ENCODE measurements at places on chromosomes 12 and 14.

DNA sequence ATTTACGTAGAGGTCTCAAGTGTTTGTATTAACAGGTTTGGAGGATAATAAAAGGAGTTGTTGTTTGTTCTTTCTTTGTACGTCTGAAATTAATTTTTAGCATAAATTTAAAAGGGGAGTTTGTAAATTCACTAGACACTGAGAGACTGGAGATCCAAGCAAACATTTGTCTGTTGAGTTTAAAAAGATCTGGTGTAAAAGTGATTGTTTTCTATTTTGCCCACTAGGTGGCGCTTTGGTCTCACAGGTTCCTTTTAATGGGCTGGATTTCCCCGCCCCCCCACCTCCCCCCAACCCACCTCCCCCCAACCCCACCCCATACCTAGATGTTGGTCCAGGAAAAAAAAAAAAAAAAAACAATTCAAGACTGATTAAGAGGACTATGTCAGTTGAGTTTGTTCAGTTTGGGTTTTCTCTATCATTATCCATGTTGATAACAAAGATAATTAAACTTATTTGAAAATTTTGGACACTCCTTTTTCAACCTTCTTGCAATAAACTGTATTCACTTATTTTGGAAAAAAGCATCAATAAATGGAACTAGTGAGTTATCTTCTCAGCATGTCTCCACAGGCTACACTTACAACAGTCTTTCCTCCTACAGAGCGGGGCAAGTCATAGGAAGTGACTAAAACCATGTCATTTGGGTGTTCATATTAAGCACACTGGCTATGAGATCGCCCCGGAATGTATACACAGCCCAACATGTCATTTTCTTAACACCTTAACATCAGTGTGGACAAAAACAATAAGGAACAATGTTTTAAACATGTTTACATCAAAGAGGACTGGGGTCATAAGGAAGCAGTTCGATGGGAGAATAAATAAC lies 841.1 kb downstream of the NRXN3 start:
- peak; percentile 20 for DNase-seq

DNA sequence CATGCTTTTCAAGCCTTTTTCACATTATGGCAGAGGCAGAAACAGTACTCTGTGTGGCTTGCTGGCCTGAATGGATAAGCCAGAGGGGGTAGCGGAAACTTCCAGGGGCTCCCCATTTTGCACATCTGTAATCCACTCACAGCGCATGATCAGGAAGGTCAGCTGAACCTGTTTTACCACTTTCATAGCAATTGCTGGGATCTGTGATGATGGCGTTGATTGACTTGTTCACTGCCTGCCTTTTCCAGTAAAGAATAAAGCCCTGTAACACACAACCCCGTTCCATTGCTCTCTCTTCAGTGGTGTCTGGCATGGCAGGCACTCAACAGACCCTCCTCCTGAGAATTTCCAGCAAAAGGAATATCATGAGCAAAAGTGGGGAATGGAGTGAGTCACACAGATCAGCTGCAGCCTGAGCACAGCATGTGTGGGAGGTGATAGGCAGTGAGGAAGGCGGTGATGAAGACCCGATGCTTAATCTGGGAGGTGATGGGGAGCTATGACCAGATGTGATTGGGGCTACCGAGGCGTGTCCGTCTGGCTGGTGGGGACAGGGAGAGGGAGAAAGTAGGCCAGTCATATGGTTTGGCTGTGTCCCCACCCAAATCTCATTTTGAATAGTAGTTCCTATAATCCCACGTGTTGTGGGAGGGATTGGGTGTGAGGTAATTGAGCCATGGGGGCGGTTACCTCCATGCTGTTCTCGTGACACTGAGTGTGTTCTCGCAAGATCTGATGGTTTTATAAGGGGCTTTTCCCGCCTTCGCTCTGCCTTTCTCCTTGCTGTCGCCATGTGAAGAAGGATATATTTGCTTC lies 44.7 kb upstream of the CHST11 start:
- no peak for DNase-seq

DNA sequence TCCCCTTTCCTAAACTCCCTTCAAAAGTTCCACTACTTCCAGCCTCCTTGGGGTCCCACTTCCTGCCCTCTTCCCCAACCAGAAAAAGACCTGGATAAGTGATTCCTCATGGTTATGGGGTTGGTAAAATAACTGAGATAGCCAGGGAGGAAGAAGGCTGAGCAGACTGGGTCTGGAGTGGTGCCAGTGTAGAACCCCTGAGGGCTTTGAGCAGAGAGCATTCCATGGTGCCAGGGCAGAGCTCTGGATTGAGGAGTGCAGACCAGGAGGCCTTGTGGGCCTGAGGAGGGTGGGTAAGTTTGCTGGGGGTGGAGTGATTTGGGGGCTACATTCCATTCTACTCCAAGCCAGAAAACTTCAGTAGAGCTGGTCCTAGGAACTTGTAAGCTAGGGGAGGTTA lies 9.5 kb upstream of the CISTR start:
- no peak for DNase-seq

DNA sequence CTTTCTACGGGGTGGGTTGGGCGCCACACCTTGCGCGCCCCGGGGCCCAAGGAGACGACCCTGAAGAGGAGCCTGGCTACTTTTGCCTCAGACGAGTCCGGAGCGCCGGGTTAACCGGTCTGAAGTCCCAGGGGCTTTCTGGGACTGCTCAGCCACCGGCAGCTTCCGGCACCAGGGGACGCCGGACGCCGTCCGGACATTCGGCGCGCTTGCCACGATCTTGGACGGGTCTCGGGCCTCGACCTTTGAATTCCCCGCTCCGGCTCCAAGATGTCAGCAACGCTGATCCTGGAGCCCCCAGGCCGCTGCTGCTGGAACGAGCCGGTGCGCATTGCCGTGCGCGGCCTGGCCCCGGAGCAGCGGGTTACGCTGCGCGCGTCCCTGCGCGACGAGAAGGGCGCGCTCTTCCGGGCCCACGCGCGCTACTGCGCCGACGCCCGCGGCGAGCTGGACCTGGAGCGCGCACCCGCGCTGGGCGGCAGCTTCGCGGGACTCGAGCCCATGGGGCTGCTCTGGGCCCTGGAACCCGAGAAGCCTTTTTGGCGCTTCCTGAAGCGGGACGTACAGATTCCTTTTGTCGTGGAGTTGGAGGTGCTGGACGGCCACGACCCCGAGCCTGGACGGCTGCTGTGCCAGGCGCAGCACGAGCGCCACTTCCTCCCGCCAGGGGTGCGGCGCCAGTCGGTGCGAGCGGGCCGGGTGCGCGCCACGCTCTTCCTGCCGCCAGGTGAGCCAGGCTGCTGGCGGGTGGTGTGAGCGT lies at the start of gene ACOT4:
Gene ACOT4, plus strand, starts transcription at position 184 of the 760 bp plus-strand sequence. Its CDS starts 87 bp downstream, at position 271.
- DNase-seq, result no peak

GRCh38 chr14:51118993-51119392 lies 24.1 kb upstream of the TRIM9 start:
- DNase-seq, result no peak

- no peak for DNase-seq
Measured at GRCh38 chr12:102009796-102010195, 52.0 kb downstream of the WASHC3 start.

GRCh38 chr12:1474574-1475153 lies 119.7 kb downstream of the FBXL14 start:
- peak; percentile 87 for DNase-seq

DNA sequence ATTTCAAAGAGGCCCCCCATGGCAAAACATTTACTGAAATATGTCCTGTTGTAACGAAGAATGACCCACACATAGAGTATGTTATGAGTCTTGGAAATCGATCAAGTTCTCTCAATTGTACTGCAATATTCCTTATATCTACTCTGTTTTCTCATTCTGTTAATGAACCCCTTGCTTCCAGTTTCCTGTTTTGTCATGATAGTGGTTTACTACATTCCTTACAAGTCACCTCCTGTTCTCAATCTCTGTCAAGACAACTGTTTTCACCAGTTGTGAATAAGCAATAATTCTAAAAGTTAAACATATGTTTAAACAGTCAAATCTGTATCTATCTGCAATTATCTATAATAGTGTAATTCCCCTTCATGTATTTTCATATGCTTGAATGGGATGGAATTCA lies 16.4 kb upstream of the ARID2 start:
- no peak for DNase-seq

GRCh38 chr12:94309373-94309772 lies 150.3 kb downstream of the CEP83 start:
- DNase-seq, result no peak

DNA sequence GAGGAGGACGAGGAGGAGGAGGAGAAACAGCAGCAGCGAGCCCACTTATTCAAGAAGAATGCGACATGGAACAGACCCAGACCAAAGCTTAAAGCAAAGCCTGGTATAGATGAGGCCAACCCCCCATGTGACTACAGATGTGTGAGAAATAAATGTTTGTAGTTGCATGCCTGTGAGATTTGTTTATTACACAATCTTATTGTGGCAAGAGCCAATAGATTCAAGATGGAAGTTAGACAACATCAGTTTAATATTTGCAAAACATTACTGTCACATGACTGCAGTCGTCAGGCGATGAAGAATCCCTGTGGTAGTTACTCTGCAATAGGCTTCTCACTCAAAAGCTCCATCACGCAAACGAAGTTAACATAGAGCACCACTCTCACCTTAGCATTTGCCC lies 17.2 kb upstream of the SLC35F4 start:
- DNase-seq, result no peak

DNA sequence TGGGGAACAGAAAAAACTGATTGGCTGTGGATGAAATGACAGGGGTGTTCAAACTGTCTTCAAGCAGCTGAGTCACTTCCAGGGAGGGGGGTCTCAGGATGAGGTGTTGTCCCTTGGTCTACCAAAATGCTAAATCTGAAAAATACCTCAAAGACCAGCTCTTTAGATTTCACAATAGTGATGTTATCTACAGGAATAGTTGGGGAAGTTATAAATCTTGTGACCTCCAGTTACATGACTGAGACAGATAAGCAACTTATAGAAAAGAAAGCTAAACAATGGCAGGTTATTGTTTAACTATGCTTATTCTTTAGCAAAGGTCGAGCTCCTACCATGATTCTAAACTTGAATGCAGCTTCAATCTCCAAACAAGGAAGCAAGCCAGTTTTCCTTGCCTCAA lies 125.4 kb downstream of the SYT10 start:
- DNase-seq, result no peak

- DNase-seq, result peak; percentile 21
Measured at GRCh38 chr14:66284346-66284745, 201.8 kb upstream of the CCDC196 start.

GRCh38 chr12:91182636-91183455 lies at the start of gene DCN:
Gene DCN, minus strand, starts transcription at chr12:91182817. Its CDS starts 4,265 bp downstream, at chr12:91178552.
- DNase-seq, result peak; percentile 37

GRCh38 chr12:116236976-116237375 lies 40.5 kb downstream of the MED13L start:
- DNase-seq, result no peak

GRCh38 chr12:75404231-75404630 lies 13.3 kb downstream of the GLIPR1L2 start:
- no peak for DNase-seq

DNA sequence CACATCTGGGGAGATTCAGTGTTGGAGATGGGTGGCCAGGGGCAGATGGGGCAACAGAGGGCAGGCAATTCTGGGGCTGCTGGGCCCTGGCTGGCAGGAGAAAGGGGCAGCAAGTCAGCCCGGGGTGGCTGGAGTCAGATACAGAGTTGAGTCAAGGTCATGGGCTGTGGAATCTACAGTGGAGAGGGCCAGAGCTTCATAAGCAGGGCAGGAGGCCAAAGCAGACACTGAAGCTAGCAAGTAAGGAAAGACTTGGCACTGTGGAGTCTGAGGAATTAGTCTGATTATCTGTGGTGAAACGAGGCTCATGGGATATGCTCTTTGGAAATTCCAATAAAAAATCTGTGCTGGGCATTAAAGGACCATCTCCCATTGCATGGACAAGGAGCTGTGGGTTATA lies 95.5 kb downstream of the TMX1 start:
- no peak for DNase-seq

DNA sequence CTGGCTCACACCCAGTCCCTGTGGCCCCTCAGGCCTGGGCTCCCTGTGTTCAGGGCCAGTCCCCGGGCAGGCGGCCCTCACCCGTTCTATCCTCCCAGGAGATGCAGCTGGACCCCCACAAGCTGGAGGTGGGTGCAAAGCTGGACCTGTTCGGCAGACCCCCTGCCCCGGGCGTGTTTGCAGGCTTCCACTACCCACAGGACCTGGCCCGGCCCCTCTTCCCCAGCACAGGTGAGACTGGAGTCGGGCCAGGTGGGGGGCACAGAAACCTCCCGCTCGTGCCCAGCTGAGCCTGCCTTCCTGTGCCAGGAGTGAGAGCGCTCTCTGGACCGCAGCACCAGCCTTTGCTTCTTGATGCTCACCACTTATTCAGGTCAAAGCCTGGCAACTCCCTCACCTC lies 33.7 kb downstream of the LRCOL1 start:
- DNase-seq, result no peak

GRCh38 chr12:10126413-10126812 lies 3.6 kb downstream of the CLEC7A start:
- DNase-seq, result no peak

DNA sequence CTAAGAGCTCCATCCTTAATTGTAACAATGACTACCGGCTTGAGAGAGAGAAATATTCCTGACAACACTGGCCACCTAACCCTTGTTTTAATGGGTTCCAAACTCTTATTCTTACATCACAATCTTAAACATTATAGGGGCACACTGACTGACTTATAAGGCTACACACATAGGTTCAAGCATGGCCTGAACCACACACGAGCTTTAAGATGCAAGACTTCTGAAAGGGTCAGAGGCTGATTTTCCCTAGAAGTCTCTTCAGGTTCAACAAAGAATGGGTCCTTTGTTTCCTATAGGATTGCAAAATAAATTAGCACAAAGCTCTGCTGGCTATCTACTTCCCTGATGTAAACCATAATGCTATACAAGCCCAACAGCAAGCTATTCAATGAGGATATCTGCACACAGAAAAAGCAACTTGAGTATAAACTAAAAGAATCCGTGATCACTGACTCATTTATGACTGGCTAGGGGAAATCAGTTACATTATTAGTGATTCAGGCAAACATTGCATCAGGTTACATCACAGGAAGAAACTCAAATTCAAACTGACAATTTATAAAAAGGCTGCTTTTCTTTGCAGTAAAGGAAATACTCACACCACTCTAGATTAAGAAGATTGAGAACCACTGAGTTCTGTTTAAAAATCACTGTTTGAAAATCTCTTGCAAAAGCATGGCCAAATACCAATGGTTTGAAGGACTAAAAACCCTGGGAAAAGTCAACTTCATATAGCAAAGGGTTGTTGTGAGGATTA lies 8.5 kb downstream of the BTG1 start:
- peak; percentile 89 for DNase-seq

- DNase-seq, result no peak
Measured at GRCh38 chr12:12201274-12201758, 65.5 kb downstream of the LRP6 start.

DNA sequence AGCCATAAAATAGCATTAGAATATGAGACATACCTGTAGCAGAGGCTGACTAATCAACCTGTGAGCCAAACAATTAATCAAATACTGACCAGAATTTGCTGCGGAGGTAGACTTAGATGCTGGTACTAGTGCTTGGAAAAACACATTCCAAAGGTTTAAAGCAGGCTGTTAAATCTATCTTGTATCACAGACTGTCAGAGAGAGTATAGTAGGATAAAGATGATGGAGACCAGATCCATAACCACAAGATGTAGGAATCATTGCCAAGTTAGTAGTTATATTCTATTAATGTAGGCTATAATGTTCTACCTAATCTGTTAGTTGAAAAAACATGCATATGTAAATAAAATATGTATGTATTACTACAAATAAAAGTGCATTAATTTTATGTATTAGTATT lies 726.2 kb downstream of the SLC6A15 start:
- no peak for DNase-seq

Measured in fibroblast of skin of left quadriceps (primary cell).